ENCODE measurements at places on chromosomes 1 and 21.

DNA sequence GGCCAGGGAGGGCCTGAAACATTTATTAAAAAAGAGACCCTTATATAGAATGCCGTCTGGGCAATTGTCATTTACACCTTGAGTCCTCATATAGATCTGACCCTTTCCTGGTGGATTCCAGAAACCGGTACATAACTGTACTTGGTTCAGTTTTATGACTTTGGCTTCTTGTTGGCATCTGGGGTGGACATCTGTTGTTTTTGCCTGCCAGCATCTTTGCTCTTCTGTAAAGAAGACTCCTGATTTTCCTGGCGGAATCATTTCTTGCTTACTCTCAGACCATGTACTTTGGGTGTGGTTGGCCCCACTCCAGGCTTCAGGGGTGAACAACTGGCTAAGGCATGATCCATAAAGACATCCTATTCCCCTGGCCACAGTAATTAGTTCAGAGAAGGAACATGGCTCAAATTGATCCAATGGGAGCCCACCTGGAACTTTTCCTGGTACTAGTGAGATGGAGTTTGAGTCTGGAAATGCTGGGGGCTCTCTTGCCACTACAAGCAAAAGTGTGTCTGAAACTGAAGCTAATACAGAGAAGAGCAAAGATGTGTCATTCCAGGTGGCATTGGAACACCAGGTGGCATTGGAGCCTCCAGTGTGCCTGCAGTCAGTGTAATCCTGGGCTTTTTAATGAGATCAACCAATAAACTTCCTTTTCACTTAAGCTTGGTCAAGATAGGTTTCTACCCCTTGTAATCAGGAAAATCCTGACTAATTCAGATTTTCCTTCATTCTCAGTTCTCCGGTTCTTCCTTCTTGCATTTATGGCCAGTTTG is 332.5 kb upstream of the CAMK1G start:
- no peak for DNase-seq

DNA sequence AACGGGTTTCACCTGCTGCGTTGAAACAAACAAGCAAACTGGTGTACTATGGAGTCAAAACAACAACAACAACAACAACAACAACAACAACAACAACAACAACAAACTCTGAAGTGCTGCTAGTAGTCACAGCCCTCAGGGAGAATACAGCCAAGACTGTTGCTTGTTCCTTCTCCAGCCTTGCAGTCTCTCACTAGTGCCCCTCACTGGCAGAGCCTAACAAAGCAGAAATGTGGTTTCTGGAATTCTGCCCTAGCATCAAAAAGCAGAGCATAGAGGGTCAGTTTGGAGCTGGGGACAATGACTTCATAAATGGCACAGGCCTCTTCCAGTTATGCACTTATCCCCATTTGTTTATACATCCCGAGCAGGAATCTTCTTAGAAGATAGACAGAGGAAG is 187.4 kb downstream of the KCNK2 start:
- DNase-seq, result no peak

DNA sequence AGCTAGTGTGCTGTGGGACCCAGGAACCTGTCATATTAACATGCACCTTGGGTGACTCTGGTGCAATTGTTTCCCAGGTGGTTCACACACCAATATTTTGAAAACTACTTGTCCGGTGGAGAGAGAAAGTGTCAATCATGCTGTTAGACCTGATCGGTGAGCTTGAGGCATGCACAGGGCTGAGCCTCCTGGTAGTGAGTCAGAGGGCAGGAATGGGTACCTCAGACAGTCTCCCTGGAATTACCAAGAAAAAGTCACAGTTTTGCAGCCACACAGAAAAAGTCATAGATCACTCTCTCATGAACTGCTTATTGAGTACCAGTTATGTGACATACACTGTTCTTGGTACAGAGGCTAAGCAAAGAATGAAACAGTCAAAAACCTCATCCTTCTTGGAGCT is 140.1 kb upstream of the NFIA start:
- no peak for DNase-seq

DNA sequence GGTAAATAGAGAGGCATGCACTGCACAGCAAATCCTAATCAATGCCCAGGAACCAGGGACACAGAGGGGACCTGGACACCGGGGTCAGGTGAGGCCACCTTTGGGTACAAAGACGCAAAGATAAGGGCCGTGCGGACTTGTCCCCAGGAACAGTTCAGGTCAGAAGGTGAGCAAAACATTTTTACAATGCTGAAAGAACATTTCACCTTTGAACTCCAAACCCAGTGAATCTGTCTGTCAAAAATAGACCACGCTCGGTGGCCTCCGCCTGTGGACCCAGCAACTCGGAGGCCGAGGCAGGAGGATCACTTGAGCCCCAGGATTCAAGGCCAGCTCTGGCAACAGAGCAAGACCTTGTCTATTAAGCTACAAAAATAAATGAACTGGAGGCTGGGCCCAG is 15.2 kb downstream of the TNFRSF14 start:
- no peak for DNase-seq

- DNase-seq, result no peak
Measured at GRCh38 chr1:19369396-19370090, 57.4 kb downstream of the SLC66A1 start.

DNA sequence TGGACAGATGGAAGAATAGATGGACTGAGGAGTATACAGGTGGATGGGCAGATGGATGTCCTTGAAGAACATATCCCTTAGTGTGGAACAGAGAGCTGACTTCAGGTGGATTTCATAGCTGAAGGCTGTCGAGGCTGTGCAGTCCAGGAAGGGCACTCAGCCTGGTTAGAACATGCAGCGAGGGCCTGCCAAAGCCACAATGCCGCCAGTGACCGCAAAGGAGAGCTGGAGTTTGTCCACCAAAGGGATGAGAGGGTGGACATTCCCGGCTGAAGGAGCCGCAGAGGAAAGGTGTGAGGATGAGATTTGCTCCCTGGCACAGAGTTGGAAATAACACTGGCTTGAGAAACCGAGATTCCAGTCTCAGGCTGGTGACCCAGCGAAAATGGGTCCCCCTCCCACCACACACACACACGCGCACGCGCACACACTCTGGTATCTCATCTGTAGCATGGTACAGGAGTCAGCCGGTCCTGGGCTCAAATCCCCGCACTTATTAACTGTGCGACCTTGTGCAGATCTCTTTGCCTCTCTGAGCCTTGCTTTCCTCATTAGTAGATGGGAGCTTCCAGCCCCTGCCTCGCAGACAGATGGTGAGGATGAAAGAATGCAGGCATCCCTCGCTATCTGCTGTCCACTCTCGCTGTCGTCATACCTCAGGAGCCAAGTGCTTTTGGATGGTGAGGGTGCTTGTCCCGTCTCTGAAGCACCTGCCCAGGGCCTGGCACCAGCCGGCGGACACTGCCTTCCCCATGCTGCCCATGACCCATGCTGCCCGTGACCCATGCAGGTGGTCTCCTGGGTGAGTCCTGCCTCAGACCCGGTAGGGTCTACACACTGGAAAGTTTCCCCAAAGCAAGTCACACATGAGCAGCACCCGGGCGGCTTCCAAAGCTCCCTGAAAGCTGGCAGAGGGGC is 26.8 kb upstream of the EFHD2 start:
- DNase-seq, result no peak

GRCh38 chr1:22944346-22945055 is 28.2 kb downstream of the LACTBL1 start:
- DNase-seq, result no peak

- DNase-seq, result no peak
Measured at GRCh38 chr1:200869753-200870391, 2.9 kb upstream of the GPR25 start.

DNA sequence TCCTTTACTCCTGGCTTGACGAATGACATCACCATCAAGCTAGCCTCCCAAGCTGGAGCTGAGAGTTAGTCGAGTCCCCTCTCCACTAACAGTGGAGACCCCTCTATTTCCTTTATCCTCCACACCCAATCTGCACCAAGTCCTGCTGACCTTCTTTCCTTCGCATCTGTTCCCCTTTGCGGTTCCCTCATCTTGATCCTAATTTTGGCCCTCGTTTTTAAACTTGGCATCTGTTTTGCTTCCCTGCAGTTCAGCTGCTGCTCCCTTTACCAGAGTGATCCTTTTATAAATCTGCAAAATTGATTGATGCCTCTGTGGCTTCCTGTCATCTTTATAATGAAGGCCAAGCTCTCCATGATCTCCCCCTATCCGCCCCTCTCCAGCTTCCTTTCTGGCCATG is 49.0 kb upstream of the TSPAN2 start:
- no peak for DNase-seq

- no peak for DNase-seq
Measured at GRCh38 chr1:241947354-241947753, 10.2 kb upstream of the BECN2 start.

GRCh38 chr1:113073479-113073950 is 517 bp downstream of the LRIG2 start:
- peak; percentile 76 for DNase-seq

DNA sequence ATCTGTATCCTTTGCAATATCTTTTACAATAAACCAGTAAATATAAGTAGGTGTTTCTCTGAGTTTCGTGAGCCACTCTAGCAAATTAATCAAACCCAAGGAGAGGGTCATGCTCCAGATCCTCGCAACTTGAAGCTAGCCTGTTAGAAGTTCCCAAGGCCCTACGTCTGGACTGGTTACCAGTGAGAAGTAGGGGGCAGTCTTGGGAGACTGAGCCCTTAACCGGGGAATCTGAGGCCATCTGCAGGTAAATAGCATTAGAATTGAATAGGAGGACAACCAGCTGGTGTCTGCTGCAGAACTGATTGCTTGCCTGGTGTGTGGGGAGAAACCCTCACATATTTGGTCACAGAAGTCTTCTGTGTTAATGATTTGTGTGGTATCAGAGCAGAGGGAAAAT is 190.5 kb downstream of the RYR2 start:
- DNase-seq, result no peak

- DNase-seq, result no peak
Measured at GRCh38 chr1:89688607-89689006, 55.7 kb downstream of the LRRC8C start.

- no peak for DNase-seq
Measured at GRCh38 chr1:51444096-51444495, 75.0 kb downstream of the EPS15 start.

DNA sequence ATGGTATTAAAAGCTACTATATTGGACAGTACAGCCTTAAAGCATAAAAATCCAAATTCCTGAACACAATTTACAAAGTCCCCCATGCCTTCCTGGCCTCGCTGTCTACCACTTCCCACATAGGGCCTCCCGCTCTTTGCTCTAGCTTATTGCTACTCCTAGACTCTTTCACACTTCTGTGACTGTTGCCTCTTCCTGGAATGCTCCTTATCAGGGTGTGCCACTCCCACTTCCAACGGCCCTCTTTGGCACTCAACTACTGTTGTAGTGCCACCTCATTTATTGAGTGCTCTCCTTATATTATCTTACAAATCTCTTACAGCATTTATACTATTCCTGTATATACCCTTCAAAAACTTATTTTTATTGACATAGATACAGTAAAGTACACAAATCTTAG is 4.8 kb downstream of the SARS1 start:
- DNase-seq, result peak; percentile 87

DNA sequence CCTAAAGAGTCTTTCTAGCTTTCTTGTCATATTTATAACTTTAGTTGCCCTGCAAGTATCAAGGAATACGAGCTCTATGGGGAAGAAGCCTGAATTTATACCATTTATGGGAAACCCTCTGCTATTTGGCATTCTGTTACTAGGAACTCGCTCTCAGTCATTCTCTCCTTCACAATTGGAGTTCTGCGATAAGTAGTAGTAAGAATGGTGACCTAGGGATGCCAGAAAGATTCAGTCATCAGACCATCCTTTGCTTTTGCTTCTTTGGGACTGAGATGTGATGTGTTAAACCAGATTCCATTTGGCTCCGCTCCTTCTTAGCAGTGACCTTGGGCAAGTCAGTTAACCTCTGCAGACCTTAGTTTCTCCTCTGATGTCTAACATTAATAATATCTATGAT is 256.5 kb downstream of the FGGY start:
- no peak for DNase-seq

DNA sequence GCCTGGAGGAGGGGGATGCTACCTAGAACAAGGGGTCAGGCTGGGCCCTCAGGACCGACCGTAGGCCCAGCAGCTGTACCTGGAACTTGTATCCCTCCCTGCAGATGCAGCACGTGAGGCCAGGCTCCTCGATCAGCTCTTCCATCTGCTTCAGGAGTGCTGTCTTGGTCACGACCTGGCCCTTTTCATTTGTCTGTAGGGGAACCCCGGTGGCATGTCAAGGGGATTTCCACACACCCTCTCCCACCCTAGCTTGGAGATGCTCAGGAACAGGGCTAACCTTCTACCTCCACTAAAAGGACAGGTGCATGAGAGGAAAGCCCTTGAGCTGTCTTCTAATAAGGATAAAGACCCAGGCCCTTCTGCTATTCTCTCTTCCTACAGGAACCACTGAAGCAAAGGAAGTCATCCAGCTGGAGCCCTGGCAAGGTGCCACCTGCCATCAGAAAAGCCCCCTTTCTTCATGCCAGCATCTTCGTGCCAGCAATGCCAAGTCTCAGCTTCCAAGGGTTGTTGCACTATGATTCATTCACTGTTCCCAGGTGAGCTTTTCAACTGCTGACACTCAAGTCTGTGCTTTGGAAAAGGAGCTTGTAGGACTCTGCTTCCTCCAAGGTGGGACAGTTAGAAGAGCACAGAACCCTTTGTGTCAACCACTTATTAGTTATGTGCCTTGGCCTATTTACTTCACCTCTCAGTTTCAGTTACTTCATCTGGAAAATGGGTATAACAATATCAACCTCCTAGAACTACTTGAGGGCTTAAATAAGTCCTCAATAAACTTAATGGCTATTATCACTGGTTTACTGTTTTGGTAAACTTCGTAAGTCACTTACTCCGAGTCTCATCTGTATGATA is 122.1 kb downstream of the UBR4 start:
- no peak for DNase-seq

- no peak for DNase-seq
Measured at GRCh38 chr1:8017495-8018197, 8.5 kb downstream of the ERRFI1 start.

DNA sequence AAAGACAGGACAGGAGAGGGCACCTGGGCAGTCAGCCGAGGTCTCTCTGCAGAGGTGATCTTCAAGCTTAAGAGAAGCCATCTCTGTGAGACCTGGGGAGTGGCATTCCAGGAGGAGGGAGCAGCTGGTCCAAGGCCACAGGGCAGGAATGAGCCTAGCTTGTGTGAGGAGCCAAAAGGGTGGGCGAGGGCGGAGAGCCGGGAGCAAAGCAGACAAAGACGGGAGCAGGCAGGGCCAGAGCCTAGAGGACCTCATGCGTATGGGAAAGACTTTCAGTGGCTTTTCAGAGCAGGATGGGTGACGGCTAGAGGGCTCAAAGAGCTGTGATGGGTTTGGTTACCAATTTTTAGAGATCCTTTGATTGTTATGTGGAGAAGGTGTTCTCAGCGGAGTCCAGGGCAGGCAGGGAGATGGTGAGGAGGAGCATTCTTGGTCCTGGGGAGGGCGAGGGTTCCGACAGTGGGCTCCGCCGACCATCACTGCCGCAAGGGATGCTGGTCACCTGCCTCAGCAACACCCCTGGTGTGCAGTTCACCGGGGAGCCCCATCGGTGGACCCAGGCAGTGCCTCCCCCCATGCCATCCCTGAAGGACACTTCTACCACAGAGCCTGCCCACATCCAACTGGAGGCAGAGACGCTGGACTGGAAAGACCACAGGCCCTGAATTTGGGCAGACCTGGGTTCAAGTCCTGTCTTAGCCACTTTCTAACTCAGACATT is 122.9 kb upstream of the IRF2BP2 start:
- DNase-seq, result no peak

All from hematopoietic multipotent progenitor cell treated with erythropoietin and hydrocortisone succinate and interleukin-3 and kit ligand, for 4 days (in vitro differentiated cells).